ENCODE measurements at places on chromosomes 1 and 21. TPM values are rescaled to one million over a fixed set of nuclear protein-coding genes. Genes with fewer than 3 reads are reported as not detected.

DNA sequence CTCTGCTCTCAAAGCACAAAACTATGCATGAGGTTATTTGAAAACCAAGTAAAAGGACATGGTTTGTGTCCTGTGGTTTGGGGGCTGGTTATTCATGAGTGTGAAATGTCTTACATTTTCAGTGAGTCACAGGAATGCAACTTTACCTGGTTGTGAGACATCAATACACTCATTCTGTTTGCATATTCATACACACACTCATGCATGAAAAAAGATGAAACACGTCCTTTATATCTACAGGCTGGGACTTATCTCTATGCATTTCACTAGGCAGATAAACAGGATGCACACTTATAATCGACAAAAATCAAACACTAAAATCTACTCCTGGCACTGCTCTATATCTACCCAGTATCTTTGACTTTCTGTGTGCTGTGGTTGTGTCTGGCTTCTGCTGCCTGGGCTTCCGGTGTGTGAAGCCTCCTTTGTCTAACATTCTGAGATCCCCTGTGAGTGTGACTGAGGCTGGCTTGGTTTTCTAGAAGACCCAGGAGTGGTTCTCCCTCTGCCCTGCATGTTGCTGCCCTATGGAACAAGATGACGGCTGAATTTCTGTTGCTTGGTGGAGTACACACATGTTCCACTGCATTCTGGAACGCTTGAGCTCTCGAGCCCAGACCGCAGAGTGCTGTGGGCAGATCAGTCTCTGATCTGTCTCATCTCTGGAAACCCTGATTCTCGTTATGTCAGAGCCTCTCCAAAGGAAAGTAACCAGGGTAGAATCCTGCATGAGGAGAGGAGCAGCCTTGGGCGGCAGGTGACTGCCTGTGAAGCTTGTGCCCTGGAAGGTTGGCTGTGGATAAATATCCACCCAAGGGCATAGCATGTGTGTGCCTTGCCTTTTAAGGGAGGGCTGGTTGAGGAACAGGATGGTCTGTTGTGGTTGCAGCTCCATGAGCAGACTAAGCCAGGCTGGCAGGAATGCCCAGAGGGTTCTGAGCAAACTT, 19.7 kb upstream of the FASLG start:
- DNase-seq = peak; percentile 94

DNA sequence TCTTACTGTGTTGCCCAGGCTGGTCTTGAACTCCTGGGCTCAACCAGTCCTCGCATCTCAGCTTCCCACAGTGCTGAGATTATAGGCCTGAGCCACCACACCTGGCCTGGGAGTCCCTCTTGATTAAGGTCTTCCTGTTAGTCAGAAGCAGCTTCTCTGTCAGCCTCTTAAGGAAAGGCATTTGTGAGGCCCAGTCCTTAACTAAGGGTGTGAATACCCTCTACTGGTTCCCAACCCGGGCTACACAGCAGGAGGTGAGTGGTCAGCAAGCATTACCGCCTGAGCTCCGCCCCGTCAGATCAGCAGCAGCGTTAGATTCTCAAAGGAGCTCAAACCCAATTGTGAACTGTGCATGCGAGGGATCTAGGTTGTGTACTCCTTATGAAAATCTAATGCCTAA, 117.2 kb downstream of the DYRK1A start:
- DNase-seq = no peak

DNA sequence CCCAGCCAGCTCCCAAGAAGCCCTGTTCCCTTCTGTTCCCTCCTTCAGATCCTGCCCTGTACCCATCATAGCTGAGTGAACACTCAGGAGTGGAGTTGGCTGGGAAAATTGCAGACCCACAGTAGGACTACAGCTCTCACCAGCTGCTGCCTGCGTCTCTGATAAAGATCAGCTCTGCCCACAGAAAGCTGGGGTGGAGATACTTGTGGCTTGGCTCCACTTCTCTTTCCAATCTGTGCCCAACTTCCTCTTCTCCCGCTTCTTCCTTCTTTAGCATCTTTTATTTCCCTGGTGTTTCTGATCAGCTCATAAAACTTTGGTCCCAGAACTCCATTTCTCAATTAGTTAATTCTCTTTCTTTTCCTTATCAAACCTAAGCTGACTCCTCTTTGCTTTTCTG, 5.5 kb upstream of the CD1A start:
- no peak for DNase-seq

DNA sequence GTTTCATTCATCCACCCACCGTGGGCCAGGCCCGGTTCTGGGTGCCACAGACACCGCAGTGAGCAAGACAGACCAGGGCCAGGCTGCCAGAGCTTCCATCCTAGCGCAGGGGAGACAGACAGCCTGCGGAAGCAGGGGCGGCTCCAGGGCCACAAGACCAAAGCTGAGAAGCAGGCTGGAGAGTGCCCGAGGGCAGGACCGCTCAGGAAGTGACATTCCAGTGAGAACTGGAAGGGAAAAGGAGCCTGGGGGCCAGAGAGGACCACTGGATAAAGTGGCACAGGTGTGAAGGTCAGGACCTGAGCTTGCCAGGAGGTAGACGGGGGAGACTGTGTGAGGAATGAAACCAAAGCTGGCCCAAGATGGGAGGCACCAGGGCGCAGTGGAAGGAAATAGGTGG, 59.5 kb upstream of the EFHD2 start:
- DNase-seq = no peak

GRCh38 chr1:164601399-164602100, 42.6 kb downstream of the PBX1 start:
- no peak for DNase-seq

Gene NHLH1
- total RNA-seq = 0.35 TPM

Gene KCNJ6
- total RNA-seq = not detected
